Stimulated activated CD8-positive, alpha-beta memory T cell treated with anti-CD3 and anti-CD28 coated beads, Interleukin-12 subunit alpha, Interleukin-12 subunit beta, amount 100 ng/mL, for 4 hours (primary cell): ENCODE measurements at places on chromosomes 16 and 17.

GRCh38 chr16:1823821-1824220, 2.8 kb downstream of the HAGH start:
- no peak for DNase-seq

DNA sequence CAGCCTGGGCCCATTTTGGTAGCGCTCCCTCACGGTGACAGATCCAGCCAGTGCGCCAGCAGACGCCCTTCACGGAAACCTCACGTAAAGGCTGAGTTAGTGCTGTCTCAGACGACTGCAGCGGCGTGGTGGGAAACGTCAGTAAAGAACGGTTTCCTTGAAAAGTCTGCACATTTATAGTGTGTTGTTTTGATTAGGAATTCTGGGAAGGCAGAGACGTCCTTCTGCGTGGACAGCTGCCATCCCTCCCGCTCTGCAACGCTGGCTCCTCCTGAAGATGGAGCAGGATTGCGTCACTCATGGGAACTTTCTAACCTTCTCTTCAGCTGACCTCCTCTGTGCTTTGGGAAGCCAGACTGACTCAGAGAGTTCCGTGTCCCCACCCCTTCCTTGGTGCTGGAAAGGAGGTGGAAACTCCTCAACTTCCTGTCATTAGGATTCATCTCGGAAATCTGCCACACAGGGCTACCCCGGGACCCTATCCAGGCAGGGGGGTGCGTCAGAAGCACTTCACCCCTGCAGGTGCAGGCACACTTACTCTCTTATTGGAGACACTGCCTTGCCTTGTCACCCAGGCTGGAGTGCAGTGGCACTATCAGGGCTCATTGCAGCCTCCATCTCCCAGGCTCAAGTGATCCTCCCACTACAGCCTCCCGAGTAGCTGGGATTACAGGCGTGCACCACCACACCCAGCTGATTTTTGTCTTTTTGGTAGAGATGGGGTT, 24.3 kb upstream of the CRISPLD2 start:
- no peak for DNase-seq

DNA sequence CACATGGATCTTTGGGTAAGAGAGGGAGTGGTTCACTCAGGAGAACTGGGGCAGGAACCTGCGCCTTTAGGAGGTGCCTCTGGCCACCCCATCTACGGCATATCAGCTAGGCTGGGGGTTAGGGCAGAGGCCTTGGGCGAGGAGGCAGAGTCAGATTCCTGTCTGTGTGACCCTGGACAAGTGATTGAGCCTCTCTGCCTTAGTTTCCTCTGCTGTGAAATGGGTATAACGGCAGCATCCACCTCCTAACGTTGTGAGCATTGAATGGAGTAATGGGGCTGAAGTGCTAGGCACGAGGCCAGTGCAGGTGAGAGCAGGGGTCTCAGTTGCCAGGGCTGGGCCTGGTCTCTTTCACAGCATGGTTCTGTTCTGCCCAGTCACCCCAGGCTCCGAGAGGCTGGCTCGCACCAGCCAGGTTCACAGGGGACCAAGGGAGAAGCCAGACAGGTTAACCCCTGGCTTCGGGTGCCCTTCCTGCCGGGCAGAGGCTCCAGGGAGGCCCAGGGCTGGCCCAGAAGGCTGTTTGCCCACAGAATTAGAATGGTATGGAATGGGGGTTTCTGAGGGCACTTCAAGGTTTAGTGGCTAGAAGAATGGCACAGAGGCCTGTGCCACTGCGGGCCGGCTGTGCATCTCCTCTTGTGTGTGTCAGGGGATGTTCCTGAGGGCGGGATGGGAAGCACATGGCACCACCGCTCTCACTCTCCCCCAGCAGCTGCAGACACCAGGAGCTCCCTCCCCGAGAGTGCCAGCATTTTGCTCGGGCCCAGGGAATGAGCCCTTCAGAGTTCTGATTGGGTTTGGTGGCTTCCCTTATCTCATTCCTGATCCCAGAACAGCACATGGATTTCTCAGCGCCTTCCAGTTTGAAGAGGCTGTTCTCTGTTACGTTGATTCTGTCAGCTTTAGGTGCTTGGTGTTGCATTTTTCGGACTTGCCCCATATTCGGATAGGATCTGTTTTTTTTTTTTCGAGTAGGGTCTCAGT, 23.8 kb downstream of the UNC13D start:
- no peak for DNase-seq

GRCh38 chr16:14004031-14004728, 66.9 kb upstream of the MRTFB start:
- DNase-seq: no peak

GRCh38 chr16:8611122-8611521, 10.4 kb upstream of the METTL22 start:
- DNase-seq: no peak

GRCh38 chr17:39094607-39095308, 56.7 kb downstream of the PLXDC1 start:
- DNase-seq: peak; percentile 24

- DNase-seq: no peak
Measured at GRCh38 chr17:66290101-66290722, 12.2 kb upstream of the PRKCA start.

DNA sequence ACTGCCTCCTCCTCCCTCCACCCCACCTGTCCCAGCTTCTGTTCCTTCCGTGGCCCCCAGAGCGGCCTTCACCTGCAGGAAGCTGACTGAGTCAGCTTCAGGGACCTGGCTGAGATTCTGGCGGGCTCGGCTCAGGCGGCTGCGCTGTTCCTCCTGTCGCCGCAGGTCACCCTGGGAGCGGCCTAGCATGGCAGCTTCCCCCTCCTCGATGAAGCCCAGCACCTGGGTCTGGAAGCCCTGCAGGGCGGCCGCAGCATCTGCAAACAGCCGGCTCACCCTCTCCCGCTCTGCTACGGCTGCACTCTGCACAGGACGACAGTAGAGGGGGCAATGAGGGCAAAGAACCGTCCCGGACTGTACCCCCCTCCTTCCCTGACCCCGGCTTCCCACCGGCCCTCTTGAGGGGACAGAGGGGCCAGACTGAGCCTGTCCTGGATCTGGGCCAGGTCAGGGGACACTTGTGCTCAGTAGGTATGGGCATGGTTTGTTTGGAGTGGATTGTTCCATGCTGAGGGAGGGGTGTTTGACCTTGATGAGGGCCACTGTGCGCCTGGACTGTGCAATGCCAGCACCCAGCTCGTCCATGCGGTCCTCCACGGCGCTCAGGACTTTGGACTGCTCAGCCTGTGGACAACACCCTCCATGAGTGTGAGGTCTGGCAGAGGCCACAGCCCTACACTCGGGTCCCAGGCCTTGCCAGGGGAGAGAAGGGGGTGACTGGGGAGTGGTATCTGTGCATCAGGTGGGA, 2.0 kb downstream of the TRIM47 start:
- DNase-seq: peak; percentile 50

DNA sequence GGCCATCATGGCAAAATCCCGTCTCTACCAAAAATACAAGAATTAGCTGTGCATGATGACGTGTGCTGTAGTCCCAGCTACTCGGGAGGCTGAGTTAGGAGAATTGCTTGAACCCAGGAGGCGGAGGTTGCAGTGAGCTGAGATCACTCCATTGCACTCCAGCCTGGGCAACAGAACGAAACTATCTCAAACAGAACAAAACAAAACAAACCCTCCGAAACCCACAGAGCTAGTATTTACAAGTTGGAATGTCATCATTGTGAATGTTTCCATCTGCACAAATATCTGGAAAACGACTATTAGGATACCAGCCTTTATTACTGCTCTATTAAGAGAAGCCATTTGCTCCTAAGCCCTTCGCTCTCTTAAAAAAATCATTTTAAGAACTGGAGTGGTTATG, 26.0 kb downstream of the SMARCE1 start:
- no peak for DNase-seq

DNA sequence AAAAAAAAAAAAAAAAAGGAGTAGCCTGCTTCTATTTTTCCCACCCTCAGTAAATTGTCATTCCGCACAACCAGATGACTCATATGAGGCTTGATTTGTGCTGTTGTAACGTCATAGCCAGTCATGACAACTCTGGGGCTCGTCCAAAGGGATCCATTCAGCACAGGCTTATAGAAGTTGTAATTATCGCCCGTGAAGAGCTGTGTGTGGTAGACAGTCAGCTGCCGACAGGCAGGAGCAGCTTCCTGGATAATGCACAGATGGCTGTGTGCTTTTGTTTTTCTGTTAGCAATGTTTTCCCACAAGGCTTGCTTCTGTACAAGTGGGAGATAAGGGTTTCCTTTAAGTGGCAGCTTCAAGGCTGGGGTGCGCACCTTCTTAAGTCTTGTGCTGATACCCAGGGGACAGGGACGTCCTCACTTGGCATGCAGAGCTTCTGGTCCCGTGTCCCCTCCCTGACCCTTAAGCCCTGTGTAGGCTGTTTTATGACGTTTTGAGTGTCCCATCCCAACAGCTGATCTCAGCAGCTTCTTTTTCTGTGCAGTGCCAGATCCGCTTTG, 26.0 kb downstream of the SNX29 start:
- no peak for DNase-seq

- DNase-seq: no peak
Measured at GRCh38 chr17:71114911-71115668, 945.8 kb downstream of the KCNJ2 start.
